Erythroblast (primary cell): ENCODE measurements at places on chromosomes 3 and 15.

DNA sequence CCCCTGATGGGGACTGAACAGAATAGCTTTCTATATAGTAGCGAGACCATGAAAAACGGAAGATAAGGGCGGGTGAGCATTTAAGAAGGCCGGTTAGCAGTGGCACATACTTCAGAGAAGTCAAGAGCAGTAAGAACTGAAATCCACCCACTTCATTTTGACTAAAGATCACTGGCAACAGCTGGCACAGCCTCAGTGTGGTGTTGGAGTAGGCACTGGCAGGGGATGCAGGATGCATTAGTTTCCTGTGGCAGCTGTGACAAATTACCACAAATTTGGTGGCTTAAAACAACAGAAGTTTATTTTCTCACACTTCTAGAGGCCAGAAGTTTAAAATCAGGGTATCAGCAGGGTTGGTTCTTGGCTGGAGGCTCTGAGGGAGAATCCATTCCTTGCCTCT is 176.5 kb downstream of the ADAMTSL3 start:
- no peak for DNase-seq

DNA sequence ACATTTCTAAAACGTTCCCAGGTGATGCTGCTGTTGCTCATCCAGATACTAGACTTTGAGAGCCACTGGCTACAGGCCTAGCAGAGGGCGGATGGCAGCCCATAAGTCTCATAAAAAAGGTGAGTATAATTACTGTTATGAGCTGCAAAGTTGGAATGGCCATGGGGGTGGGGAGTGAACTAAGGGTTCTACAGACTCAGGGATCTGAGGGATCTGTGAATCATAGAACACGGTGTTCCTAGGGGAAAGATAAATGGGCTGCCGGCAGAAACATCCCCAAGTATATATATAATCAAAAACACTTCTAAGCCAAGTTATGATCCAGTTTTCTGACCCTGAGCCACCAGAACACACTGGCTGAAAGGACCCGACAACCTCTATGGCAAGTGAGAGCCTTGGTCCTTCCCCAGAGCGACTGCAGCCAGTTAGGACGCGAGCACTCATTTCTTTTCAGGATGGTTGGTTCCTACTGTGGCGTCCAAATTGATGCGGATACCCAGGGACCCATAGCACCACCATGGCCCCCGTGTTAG is 7.9 kb upstream of the SYNM start:
- DNase-seq = no peak

DNA sequence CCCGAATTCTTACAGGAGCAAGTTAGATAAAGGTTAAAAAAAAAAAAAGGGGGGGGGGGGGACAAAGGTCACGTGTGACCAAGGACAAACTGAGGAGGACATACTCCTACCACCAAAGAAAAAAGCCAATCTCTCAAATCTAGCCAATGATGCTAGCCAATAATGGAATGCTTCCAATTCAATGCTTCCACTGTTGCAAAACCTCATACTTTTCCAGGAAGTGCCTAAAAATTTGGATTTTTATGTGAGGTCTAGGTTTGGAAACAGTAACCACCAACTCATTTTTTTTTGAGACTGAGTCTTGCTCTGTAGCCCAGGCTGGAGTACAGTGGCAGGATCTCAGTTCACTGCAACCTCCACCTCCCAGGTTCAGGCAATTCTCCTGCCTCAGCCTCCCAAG is 11.4 kb downstream of the MSL2 start:
- DNase-seq = no peak

- DNase-seq = no peak
Measured at GRCh38 chr15:44811337-44811736, 75.0 kb downstream of the TRIM69 start.

DNA sequence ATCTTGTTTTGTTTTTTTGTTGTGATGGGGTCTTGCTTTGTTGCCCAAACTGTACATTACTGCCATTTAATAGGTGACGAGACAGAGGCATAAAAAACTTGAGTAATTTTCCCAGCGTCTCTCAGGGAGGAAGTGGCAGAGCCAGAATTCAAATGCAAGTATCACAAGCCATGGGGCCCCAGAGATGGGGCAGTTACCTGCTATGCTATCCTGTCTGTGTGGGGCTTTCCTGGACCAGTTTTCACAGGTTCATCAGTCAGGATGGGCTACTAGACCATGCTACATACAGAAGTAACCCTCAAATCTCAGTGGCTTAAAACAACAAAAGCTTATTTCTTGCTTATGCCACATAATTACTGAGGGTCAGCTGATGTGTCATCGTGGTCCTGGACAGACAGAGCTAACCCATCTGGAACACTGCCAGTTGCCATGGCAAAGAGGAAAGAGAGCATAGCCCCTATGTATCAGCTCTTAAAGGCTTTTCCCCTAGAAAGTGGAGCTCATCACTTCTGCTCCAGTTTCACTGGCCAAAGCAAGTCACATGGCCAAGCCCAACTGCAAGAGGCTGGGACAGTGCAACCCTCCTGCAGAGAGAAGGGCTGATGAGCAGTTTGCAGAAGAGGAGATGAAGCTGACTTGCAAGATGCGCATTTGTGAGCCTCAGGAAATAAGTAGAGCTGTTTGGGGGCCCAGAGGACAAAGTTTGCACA is 31.7 kb upstream of the SYNM start:
- no peak for DNase-seq
